Smooth muscle cell of the brain vasculature (primary cell): ENCODE measurements at places on chromosomes 16 and 17.

DNA sequence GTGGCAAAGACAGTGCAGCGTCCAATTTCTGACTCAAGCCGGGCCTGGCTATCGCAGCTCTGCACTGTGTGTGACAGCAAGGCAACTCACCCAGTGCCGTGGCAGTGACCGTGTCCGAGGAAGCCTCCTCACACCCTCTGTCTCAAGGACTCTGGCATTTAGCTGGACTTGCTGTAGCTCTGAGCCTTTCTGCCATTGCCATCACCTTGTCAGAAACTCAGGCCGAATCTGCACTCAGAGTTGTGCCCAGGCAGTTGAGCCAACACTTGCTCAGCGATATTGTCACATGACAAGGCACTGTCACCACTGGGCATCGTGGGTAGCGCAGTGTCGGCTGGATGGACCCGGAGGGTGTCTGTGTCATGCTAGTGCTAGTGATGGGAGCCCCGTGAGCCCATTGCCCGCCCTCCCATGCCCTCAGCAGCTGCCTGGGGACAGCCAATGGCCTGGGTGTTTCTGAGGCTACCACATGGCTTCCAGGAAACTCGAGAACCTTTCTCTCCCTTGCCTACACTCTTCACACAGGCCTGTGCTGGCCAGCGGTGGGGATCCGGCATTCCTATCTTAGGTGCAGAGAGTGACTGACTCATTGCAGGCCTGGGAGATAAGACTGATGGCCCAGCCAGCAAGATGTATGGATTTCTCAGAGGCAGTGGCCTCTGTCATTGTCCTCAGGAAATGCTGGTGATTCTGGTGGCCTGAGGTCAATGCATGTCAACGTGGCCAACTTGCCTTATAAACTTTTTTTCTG is 22.1 kb upstream of the STH start:
- no peak for DNase-seq

GRCh38 chr16:27805828-27806351 is 255.9 kb downstream of the KATNIP start:
- DNase-seq: no peak

- DNase-seq: no peak
Measured at GRCh38 chr17:76578376-76578775, 7.3 kb downstream of the ST6GALNAC2 start.

GRCh38 chr17:60277258-60277657 is 114.7 kb downstream of the USP32 start:
- no peak for DNase-seq

- DNase-seq: no peak
Measured at GRCh38 chr16:56357241-56357764, 68.0 kb downstream of the AMFR start.
